ENCODE measurements at places on chromosomes 1 and 21. TPM values are rescaled to one million over a fixed set of nuclear protein-coding genes. Genes with fewer than 3 reads are reported as not detected.

Gene RNPC3
- 23.2 TPM for total RNA-seq

Gene BSND
- total RNA-seq, result not detected

Gene FMO4
- 4.1 TPM for total RNA-seq

Gene ZBTB8A
- total RNA-seq, result 11.5 TPM

Gene VWA5B1
- not detected for total RNA-seq

DNA sequence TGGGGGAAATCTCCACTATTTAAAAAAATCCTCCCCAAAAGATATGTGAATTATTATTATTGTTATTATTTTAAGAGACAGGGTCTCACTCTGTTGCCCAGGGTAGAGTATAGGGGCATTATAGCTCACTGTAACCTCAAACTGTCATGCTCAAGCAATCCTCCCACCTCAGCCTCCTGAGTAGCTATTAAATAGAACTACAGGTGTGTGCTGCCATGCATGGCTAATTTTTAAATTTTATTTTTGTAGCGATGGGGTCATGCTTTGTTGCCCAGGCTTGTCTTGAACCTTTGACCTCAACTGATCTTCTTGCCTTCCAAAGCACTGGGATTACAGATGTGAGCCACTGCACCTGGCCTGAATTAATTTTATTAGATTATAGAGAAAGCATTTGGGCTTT lies 116.8 kb downstream of the RABGAP1L start:
- no peaks in the 10 kb centered on the region for H3K27me3 ChIP-seq
- no peak overlapping the region for H3K4me3 ChIP-seq
- peaks cover 12% of the 10 kb centered on the region for H3K36me3 ChIP-seq
- H3K27ac ChIP-seq, result no peak overlapping the region
- peaks cover 5% of the 10 kb centered on the region for H3K4me1 ChIP-seq

- H3K4me1 ChIP-seq, result peaks cover 56% of the 10 kb centered on the region
- H3K27me3 ChIP-seq, result no peaks in the 10 kb centered on the region
- DNase-seq, result no peak
- H3K4me3 ChIP-seq, result no peak overlapping the region
- no peak overlapping the region for H3K27ac ChIP-seq
- H3K36me3 ChIP-seq, result no peaks in the 10 kb centered on the region
Measured at GRCh38 chr21:31529406-31529805, 130.1 kb upstream of the SOD1 start.

GRCh38 chr1:23558872-23559135 lies 497 bp downstream of the ID3 start:
- H3K4me3 ChIP-seq, result peak overlapping the region; percentile 93
- H3K27ac ChIP-seq, result peak overlapping the region; percentile 97
- H3K36me3 ChIP-seq, result peaks cover 4% of the 10 kb centered on the region
- peaks cover 84% of the 10 kb centered on the region for H3K4me1 ChIP-seq

DNA sequence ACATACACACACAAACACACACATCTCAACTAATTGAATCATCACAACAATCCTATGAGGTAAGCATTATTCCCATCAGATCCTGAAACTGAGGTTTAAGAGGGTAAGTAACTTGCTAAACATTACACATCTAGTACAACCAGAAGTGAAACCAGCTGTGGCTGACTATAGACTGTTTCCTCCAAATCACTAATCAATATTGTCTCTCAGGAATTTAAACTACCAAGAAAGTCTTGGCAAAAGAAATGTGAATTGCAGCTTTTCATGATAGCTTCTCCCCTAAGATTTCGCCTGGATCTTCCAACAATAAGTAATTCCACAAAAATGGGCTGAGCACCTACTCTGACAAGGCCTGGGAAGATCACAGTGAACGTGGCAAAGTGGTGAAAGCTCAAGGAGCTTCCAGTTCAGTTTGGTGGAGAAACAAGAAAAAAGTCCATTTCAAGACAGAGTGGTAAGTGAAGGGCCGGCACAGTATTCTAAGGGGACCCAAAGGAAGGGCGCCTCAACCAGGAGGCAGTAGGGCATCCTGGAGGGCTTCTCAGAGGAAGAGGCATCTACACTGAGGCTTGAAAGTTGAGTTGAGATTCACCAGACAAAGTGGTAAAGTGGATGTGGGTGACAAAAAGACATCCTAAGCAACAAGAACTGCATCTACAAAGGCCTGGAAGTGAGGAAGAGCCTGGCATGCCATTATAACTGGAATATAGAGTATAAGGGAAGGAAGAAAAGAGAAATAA lies 22.1 kb downstream of the LRRC52 start:
- no peaks in the 10 kb centered on the region for H3K36me3 ChIP-seq
- no peak overlapping the region for H3K4me3 ChIP-seq
- H3K27ac ChIP-seq, result no peak overlapping the region
- DNase-seq, result no peak

GRCh38 chr1:21338573-21339355 lies 48.5 kb upstream of the ECE1 start:
- no peaks in the 10 kb centered on the region for H3K27me3 ChIP-seq
- H3K4me3 ChIP-seq, result no peak overlapping the region
- no peaks in the 10 kb centered on the region for H3K36me3 ChIP-seq
- no peak for DNase-seq
- peak overlapping the region; percentile 97 for H3K27ac ChIP-seq
- H3K4me1 ChIP-seq, result peaks cover 96% of the 10 kb centered on the region

DNA sequence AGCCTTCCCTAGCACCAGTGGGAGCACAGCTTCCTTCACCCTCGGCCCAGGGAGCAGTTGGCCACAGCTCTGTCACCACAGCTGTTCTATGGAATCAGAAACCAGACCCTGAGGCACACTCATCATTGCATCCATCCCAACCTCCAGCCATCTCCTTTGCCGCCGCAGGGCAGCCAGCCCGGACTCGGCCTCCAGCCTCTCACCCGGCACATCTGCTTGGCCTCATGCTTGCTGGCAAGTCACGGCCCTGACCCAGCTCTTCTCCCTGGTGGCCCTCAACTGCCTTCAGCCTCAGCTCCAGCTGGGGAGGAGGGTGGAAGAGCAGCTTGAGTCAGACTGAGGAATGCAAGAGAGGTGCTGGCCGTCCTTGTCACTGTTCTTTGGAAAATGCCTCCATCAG lies 59.8 kb downstream of the TOR1AIP2 start:
- peaks cover 22% of the 10 kb centered on the region for H3K4me1 ChIP-seq
- H3K4me3 ChIP-seq, result no peak overlapping the region
- H3K27me3 ChIP-seq, result peaks cover 3% of the 10 kb centered on the region

GRCh38 chr21:46154155-46154954 lies 1.0 kb downstream of the FTCD start:
- no peaks in the 10 kb centered on the region for H3K36me3 ChIP-seq
- H3K4me3 ChIP-seq, result no peak overlapping the region
- H3K27ac ChIP-seq, result no peak overlapping the region
- peak; percentile 81 for DNase-seq

DNA sequence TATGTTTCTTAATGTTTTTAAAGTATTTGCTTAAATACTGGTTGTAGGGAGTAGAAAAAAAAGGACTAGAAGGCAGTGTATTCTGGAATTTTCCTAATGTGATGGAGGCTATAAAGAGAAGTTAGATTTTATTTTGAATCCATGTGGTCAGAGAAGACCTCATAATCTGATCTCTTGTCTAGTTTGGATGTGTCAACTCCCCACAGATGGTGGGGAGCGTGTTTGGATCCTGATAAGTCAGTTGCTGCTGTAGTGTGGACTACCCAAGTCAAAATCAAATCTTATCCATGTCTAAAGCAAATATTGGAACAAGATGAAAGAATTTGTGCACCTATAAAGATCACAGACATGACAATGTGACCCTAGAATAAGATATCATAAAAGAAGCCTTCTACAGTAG lies 918.0 kb downstream of the LTN1 start:
- no peaks in the 10 kb centered on the region for H3K27me3 ChIP-seq
- DNase-seq, result no peak
- peaks cover under 1% of the 10 kb centered on the region for H3K4me1 ChIP-seq

GRCh38 chr21:18460979-18461378 lies 57.4 kb upstream of the TMPRSS15 start:
- no peaks in the 10 kb centered on the region for H3K4me1 ChIP-seq
- H3K27me3 ChIP-seq, result peaks cover 15% of the 10 kb centered on the region
- no peak overlapping the region for H3K27ac ChIP-seq

DNA sequence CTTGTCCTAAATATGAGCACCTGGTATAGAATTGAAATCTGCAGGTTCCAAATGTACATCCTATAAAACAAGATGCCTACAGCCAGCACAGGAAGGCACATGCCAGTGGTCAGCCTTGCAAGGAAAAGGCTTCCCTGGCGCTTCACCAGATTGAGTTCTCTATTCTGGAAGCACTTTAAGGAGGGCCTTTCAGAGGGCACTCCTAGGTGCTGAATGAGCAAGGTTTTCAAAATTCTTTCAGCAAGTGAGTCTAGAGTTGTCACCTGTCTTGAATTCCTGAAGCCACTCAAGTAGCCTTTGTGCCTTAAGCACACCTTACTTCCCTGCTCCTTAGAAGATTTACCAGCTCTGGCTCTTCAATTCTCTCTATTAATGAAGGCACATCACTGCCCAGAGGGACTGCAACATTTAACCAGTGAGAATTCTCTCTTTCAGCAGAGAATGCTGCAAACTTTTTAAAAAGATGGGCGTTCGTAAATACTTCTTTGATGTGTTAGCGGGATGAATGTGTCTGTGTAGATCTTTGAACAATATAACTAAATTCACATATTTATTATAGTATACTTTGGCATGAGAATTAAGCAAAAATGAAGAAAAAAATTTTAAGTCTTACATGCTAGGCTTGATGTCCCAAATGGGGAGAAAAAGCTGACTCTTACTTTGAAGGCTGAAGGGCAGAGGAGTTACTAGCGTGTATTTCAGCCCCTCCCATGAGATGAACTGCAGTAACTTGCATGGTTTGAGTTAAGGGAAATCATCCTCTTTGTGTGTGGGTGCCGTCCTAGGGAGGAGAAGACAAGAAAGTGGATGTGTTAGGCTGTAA lies 162.0 kb downstream of the NTPCR start:
- peaks cover 31% of the 10 kb centered on the region for H3K4me1 ChIP-seq
- H3K36me3 ChIP-seq, result peaks cover 6% of the 10 kb centered on the region
- H3K27me3 ChIP-seq, result no peaks in the 10 kb centered on the region
- DNase-seq, result no peak

DNA sequence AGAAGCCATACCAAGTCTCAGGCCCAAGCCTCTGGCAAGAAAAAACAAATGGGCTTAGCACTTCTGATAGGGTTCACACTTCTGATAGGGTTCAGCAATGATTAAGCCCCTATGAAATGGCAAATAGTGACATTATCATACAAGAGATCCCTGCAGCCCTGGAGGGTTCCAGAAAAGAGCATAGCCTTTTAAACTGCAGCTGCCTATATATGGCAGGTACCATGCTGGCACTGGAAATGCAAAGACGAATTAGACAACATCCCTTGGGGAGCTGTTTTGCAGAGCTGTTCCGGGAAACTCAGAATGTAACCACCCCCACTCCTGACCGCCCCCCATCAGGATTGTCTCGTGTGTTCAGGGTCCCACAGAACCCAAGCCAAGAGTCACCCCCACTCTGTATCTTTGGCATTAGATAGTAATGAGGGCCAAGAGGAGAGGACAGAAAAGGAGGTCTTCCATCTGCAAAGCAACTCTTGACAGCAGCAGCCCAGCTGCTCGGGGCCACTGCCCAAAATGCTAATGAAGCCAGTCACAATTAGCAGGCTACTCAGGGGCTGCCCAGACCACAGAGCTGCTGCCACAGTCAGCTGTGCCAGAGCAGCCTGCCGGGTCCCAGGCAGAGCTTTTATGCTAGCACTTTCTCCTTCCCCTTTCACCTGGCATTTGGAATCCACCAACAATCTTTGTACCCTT lies 50.9 kb downstream of the ITPKB start:
- peaks cover 8% of the 10 kb centered on the region for H3K36me3 ChIP-seq
- no peaks in the 10 kb centered on the region for H3K27me3 ChIP-seq
- peaks cover 18% of the 10 kb centered on the region for H3K4me1 ChIP-seq
- no peak overlapping the region for H3K4me3 ChIP-seq
- no peak overlapping the region for H3K27ac ChIP-seq

- H3K4me3 ChIP-seq, result no peak overlapping the region
- H3K27ac ChIP-seq, result no peak overlapping the region
- DNase-seq, result no peak
- peaks cover 3% of the 10 kb centered on the region for H3K36me3 ChIP-seq
- peaks cover 43% of the 10 kb centered on the region for H3K4me1 ChIP-seq
Measured at GRCh38 chr1:67743072-67743725, 58.2 kb downstream of the GADD45A start.

- H3K4me3 ChIP-seq, result no peak overlapping the region
- H3K36me3 ChIP-seq, result no peaks in the 10 kb centered on the region
- DNase-seq, result no peak
- H3K27me3 ChIP-seq, result peaks cover 5% of the 10 kb centered on the region
- H3K27ac ChIP-seq, result no peak overlapping the region
Measured at GRCh38 chr1:180217006-180217405, 13.1 kb upstream of the LHX4 start.

DNA sequence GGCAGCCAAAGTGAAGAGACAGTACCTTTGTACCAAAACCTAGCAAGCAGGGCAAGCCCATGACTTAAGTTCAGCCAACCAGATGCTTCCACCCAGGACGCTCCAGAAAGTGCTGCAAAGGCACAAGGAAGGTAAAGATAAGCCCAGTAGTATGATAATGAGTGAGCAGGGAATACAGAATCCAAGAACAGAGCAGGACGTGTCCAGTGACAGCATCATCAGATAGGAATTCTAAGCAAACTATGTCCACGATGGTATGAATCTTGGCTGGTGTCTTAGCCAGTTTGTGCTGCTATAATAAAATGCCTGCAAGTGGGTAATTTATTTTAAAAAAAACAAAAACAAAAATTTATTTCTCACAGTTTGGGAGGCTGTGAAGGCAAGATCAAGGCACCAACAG lies 13.6 kb downstream of the GJA4 start:
- no peak overlapping the region for H3K4me3 ChIP-seq
- peaks cover 3% of the 10 kb centered on the region for H3K27me3 ChIP-seq
- H3K4me1 ChIP-seq, result no peaks in the 10 kb centered on the region
- H3K36me3 ChIP-seq, result no peaks in the 10 kb centered on the region

DNA sequence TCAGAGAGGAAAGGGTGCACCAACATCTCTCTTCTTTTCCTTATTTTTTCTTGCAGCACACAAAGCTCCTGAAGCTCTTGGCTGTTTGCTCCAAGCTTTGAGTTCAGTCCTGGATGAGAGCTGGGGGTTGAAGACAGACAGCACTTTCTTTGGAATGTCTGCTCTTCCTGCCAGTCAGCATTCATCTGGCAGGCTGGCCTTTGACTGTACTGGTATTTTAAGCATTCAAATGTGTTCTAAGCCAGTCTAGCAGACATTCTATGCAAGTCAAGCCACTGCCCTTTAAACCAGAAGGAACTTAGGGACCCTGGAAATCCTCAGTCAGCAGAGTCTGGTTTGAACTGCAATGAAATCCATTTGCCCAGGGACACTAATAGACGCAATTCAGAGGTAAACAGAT lies 45.0 kb downstream of the XCL1 start:
- no peaks in the 10 kb centered on the region for H3K36me3 ChIP-seq
- H3K4me1 ChIP-seq, result peaks cover 24% of the 10 kb centered on the region
- H3K27ac ChIP-seq, result no peak overlapping the region
- H3K4me3 ChIP-seq, result no peak overlapping the region
- no peak for DNase-seq
- no peaks in the 10 kb centered on the region for H3K27me3 ChIP-seq
